ENCODE measurements at places on chromosomes 7 and 10.

DNA sequence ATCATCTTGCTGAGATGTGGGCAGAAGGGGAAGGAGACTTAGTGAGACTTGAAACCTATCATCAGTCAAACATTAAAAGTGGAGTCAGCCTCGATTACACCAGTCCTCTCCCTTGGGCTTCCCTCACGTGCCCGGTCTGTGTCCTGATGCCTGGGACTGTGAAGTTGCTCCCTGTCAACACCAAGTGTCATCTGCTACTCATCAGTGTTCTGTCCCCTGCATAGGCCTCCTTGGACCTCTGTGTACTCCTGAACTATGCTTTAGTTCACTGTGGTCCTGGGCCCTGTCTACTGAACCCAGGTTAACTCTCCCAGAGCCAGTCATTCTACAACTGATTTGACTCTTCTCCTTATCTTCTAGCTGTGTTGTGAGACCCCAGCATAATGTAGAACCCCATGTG, 506.3 kb downstream of the TYW1 start:
- no peak for DNase-seq

DNA sequence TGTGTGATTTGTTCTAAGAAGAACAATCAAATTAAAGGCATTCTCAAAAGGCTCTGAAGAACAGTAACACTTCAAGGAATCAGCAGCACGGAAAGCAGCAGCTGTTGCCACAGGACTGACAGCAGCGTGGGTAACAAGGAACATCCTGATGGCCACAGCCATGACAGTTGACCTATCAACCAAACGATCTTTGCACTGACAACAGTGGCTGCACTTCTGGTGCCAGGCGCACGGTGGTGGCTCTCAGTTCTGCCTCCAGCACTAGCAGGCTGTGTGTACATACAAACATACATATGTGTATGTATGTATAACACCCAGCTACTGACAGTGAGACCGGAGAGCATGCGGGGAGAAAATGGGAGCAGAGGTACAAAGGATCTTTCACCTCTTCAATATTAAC, 114.1 kb downstream of the ZFAND4 start:
- DNase-seq = no peak

GRCh38 chr7:141864765-141865447, 23.6 kb upstream of the PRSS37 start:
- no peak for DNase-seq

DNA sequence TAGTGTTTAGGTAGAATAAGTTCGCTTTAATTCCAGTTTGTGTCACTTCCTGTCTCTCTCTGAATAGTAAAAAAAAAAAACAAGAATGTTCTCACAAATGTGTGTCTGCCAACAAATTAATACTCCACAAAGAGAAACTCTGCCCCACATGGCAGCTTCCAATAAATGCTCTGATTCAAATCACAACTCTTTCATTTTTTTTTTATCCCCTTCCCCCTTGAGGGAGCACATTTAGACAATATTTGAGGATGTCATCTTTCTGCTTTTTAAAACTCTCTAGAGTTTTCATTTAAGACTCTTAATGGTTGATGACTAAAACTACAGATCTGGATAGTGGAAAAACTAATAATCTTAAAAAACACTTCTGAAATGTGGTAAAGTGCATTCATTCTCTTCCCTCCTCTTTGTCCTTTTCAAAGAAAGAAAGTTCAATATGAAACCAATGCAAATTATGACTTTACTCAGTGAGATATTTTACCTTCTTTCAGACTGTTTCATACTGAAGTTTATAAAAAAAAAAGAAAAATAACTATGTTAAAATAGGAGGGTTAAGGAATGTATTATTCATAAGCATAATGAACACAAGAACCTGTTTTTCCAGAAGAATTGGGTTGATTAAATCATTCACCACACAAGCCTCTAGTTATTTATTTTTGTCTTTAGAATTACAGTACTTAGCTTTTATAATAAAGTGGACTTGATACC, 42.3 kb downstream of the ARID5B start:
- no peak for DNase-seq

DNA sequence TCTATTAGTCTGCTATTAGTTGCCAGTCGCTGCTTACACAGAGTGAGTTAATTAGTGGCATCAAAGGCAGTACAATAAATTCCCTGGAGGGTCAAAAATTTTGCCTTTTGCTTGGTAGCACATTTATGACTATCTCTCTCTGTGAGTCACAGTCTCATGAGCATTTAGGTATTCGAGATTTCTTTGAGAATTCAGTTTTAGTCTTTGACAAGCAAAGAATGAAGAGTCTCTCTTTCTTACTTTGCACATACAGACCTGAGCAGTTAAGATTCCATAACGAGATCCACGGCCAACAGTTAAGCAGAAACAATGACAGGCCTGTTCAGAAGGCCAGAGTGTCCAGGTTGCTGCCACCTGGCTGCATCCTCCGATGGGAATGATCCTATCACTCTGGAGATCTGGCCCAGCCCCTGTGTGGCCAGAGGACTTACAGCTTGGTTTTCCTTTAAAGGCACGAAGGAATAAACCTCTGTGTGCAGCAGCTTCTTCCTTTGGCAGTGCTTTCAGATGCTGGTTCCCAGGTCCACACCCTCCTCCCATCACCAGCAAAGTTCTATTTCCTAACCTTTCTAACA, 80.6 kb downstream of the GLI3 start:
- no peak for DNase-seq

All from H54 (cell line).